ENCODE measurements at places on chromosomes 13 and 19.

DNA sequence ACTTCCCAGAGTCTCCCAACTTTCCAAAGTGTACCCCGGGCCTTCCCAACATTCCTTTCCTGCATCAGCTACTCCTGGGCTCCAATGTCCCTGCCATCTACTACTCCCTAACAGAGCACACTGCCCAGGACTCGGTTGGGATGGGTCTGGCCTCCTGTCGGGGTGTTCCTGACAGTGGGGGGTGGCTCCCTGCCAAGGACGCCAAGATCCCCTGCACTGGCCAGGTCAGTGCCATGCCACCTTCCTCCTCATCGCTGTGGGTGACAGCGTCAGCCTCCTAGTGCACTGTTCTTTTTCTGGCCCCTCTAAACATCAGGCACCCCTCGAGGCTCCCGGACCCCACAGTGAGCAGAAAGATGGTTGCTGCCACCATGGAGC lies 13.8 kb downstream of the EPS15L1 start:
- DNase-seq = no peak

DNA sequence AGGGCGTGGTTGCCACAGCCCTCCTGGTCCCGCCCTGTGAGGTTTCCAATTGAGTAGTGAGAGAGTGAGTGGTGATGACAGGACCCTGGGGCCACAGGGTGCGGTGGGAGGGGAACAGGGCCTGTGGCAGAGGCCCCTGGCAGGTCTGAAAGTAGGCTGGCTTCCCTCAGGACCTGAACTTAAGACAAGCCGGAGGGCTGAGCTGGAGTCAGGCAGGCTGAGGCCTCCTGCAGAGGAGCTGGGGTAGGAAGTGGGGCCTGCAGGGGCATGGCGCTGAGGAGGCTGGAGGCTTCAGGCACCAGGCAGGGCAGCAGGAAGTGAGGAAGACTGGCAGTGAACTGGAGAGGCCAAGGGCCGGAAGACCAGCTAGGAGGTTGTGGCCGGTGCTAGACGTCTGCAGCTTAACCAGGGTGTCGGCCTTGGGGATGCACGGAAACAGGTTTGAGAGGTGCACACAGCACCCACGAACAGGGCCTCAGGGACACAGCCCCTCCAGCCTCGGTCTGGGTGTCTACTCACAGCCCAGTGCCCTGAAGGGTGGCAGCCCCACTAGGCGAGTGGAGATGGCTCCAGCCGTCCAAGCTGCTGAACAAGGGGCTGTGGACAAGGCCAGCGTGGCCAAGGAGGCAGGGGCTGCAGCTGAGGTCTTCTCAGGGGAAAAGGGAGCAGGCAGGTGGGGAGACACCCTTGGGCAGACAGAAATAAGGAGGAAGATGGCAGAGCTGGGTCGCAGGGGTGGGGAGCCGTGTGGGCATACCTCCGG lies 17.8 kb downstream of the POP4 start:
- DNase-seq = peak; percentile 36

GRCh38 chr19:54164369-54165068 lies 5.0 kb upstream of the LENG1 start:
- peak; percentile 75 for DNase-seq

GRCh38 chr13:32001154-32001768 lies 30.3 kb upstream of the FRY start:
- peak; percentile 74 for DNase-seq

DNA sequence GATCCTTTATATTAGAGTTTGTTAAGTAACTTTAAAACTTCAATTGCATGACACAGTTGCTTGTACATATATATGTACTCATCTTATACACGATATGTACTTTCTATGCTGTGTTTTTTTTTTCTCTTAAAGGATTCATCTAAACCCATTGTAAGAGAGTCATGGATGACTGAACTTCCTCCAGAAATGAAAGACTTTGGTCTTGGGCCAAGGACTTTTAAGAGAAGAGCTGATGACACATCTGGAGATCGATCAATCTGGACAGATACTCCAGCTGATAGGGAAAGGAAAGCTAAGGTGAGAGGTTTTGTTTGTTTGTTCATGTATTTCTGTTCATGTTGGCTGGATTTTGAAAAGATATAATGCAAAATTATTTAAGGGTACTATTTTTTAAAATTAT lies 26.0 kb downstream of the GPALPP1 start:
- DNase-seq = no peak

GRCh38 chr13:82867284-82867683 lies 1015.0 kb downstream of the SLITRK1 start:
- DNase-seq = no peak

GRCh38 chr13:44685641-44686040 lies 109.5 kb upstream of the TSC22D1 start:
- DNase-seq = no peak

DNA sequence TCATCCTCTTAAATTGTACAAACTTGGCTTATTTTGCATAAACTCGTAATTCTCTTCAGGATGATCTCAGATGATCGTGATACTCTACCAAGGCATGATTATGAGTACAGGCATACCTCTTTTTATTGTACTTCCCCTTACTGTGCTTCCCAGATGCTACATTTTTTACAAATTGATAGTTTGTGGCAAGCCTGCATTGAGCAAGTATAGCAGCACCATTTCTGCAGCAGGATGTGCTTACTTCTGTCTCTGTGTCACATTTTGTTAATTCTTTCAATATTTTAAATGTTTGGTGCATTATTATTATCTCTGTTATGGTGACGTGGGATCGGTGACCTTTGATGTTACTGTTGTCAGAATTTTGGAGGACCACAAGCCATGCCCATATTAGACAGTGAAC lies 752.3 kb downstream of the PCDH9 start:
- no peak for DNase-seq

DNA sequence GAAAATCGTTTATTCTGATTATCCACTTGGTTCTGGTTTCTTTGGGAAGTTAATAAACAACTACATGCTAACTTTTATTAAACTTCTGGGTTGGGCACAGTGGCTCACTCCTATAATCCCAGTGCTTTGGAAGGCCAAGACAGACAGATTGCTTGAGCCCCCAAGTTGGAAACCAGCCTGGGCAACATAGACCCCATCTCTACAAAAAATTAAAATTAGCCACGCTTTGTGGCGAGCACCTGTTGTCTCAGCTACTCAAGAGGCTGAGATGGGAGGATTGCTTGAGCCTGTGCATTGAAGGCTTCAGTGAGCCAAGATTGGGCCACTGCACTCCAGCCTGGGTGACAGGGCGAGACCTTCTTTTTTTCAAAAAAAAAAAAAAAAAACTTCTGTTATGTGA lies 21.7 kb downstream of the GPR180 start:
- no peak for DNase-seq

GRCh38 chr13:66264971-66265370 lies 965.2 kb downstream of the PCDH9 start:
- no peak for DNase-seq

DNA sequence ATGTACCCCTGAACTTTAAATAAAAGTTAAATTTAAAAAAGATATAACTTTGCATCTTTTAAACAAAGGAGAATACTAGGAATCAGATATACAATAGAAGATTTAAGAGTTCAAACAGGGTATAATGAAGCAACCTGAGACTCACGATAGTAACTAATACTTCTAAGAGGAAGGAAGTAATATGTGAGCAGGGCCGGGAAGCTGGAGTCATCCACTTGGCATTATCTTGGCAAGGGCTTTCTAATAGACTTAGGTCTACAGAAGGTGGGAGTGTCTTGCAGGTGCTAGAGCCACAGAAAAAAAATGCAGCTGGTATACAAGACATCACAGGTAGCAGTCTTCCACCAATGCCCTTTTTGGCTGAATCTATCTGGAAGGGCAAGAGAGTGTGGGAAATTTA lies 231.9 kb downstream of the KCTD12 start:
- DNase-seq = no peak

DNA sequence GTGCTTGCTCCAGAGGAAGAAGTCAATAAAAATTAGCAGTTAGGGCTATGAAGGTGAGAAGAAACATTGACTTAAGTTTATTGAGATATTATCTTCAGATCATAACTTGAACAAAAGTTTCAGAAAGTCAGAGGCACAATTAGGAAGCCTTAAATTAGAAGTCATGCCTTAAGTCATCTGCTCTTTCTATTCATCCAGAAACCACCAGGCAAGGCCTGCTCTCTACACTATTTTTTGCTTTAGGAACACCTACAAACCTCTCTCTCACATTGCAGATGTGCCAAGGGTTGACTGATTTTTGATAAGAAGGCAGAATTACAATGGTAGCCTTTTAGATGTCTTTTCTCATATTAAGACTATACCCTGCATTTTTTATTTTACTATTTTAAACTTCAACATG lies 268.7 kb downstream of the SPRY2 start:
- no peak for DNase-seq

DNA sequence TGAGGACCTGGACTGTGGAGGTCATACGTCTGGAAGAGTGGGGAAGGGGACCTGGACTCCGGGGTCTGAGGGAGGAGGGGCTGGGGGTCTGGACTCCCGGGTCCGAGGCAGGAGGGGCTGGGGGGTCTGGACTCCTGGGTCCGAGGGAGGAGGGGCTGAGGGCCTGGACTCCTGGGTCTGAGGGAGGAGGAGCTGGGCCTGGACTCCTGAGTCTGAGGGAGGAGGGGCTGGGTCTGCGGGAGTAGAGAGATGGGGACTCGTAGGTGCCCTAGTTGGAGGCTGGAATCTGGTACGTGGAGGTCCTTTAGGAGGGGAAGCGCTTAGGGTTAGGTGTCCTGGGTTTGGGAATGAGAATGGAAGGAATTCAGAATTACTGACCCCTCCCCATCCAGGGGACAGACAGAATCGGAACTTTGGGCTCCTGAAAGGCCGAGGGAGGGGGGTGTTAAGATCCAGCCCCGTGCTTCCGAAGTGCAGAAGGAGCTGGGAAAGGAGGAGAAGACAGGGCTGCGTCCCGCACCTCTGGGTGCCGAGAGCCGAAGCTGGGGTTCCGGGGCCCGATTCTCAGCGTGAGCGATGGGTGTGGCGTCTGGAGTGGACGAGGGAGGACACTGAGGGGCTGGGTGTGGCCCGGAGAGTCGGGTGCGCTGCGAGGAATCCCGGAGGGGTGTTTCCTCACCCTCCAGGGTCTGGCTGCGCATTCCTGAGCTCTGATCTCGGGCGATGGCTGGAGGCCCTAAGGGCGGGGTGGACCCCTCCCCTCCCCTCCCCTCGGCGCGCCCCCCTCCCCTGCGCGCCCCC lies 608 bp downstream of the MYADM start:
- peak; percentile 47 for DNase-seq

GRCh38 chr13:49246850-49247642 lies 679 bp upstream of the CDADC1 start:
- peak; percentile 46 for DNase-seq

DNA sequence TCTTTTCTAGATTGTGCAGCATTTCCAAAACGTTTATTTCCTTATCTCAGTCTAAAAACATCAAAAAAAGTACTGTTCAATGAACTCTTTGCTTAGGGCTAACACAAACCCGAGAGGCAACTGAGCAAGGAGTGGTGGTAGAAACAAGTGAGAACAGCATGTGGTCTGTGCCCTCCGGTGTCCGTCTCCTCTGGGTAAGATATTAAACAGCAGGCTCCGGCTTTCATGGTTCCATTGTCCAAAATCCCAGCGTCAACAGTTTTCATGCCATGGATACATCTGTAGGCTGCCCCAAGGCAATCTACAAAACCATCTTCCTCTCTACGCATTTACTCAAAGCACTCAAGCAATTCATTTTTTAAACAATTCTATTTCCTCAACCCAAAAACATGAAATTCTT lies 22.8 kb downstream of the DCLK1 start:
- DNase-seq = no peak

DNA sequence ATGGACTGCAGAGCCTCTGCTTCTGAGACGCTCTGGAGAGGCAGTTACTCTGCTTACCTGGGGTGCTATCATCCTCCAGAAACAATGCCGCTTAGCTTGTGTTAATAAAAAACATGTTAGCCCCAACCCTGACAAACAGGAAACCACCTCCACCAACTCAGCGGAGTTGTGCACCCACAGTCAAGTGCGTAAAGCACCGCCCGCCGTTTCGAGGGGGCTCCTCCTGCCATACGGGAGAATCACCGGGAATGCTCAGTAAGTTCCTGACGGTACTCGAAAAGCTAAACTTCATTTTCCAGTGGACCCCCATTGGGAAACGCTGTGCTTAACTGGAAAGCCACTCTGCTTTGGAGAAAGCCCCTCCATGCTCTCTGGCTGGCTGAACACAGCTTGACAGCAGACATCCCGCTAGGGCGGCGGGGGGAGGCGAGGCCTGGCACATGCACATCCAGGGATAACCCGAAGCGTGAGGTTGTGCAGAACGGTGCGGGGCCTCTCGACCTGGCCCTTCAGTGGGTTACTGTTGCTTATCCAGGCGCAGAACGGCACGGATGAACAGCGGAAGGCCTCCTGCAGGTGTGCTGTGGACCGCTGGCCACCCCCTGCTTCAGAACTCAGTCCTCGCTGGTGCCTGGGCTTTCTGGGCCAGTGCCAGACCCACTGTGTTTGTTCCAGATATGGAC lies 17.1 kb downstream of the GAS6 start:
- no peak for DNase-seq

GRCh38 chr13:97353927-97354675 lies 79.9 kb upstream of the RAP2A start:
- no peak for DNase-seq

GRCh38 chr13:101627556-101627943 lies 175.1 kb downstream of the ITGBL1 start:
- peak; percentile 9 for DNase-seq

DNA sequence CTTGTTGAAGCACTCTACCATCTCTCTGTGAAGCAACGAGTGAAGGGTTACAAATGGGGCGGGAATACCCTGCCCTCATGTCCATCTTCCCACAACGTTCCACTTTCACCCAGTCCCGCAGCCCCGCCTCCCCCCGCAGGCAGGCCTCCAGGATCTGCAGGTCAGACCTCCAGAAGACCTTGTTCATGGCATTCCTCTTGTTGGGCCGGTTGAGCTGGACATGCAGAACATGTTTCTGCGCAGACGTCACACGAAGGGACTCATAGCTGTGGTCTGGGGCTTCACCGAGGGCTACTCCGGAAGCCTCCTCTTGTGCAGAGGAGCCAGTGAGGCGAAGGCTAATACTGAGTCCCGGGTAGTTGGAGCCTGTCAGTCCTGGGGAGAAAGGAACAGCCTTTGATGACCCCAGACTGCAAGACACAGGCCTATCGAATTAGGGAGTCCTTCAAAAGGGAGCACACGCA lies 420 bp downstream of the ECH1 start:
- peak; percentile 57 for DNase-seq

DNA sequence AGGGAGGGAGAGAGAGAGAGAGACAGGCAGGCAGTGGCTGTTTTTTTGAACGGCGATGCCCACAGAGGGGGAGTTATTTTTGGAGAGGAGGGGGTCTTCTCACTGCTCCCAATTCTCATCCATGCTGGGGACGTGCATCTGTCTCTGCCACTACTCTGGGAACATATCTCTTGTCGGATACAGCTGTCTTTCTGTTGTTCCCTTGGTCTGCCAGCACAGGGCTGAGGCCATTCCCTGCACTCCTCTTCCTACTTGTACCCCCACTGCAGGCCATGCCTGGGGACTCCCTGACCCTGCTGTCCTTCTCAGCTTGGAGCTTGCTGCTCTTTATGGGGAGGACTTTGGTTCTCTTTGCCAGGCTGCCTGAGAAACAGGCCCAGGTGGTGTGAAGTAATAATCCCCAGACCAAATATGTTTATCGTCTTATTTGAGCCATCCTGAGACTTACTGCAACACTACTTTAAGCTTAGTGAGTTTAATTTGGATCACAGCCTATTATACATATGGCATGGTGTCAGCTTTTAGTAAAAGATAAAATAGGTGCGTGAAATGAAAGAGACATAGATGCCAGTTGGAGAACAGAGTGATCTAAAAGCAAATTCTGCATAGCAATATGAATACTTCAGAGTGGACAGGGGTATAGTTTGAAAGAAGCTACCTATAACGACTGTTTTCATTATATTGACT lies 19.1 kb downstream of the LRCH1 start:
- no peak for DNase-seq

GRCh38 chr13:85277748-85278147 lies 521.5 kb downstream of the SLITRK6 start:
- DNase-seq = no peak

Data from hematopoietic multipotent progenitor cell treated with erythropoietin and hydrocortisone succinate and interleukin-3 and kit ligand, for 6 days (in vitro differentiated cells).